Right lung (tissue), 10 donors: ENCODE measurements at places on chromosomes 4 and X. TPM values are rescaled to one million over a fixed set of nuclear protein-coding genes. Genes with fewer than 3 reads are reported as not detected.

The HMGB3 gene
- 108 TPM for polyA plus RNA-seq

The POU3F4 gene
- not detected for polyA plus RNA-seq

GRCh38 chrX:11864171-11864570, 106.1 kb downstream of the MSL3 start:
- no peak for DNase-seq

- DNase-seq = no peak
Measured at GRCh38 chr4:13484749-13485221, 645 bp upstream of the RAB28 start.

The IL2RG gene
- 2.8 TPM for polyA plus RNA-seq

DNA sequence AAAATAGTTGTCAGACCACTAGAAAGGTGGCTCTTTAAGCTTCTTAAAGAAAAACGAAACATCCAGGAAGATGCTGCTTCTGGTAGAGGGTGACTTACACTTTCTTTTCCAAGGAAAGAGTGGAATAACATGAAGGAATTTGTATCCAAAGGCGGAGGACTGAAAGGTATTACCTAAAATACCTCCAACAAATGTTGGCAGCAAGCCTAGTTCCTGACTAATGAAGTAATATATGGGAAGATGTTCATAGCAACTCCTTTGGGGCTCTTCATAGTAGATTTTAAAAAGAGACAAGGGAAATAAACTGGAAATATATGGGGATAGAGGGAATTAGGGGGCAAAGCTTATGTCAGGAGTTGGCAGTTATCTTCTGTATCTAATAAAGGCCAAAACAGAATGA, 116.2 kb downstream of the AASDH start:
- no peak for DNase-seq

DNA sequence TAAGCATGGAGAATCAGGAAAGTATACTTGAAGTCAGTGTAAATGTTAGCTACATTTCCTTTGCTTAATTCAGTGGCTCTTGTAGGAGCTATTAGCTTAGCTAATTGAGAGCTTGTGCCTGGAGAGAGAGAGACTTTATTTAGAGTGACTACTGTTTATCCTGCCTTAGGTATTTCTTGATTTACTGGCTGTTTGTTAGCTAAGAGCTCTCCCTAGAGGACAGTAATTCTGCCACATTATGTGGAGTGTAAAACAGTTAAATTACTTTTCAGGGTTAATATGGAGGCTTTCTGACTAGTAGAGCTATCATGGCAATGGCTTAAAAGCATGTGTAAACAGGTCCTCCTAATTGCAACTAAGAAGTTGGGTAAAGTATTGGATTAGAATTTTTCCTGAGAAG, 306.5 kb upstream of the TECRL start:
- no peak for DNase-seq

The PITX2 gene
- polyA plus RNA-seq = not detected

DNA sequence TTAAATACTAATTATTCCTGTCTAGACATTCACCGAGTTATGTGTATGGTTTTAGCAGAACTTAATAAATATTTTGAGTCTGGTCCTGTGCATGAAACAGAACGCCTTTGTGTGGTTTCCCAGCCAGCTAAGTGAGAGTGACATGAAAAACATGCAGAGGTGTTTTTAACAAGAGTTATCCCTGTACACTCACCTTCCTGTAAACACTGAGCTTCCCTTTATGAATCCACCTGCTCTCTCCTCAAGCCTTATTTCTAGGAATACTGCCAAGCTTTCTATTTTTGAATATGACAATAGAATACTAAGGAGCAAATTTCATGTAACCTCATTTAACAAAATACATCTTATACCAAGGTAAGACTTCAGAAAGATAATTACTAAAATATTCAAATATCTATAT, 270.3 kb upstream of the CTSO start:
- no peak for DNase-seq

DNA sequence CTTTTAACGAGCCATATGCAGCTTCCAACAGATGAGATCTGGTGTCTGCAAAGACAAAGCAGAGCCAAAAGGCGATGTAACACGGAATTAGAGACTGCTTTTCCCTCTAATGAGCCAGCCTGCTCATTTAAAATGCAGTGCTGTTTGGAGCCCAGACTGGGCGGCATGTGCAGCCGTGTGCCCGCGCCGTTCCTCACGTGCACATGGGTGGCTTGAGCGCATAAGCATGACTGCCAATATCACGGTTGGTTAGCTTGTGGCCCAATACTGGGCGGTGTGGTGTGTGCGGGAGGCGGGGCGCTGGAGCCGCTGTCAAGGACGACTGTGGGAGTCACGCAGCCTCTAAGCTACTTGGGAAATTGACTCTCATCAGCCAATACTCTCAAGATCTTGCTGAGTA, 87.0 kb upstream of the SCOC start:
- no peak for DNase-seq

DNA sequence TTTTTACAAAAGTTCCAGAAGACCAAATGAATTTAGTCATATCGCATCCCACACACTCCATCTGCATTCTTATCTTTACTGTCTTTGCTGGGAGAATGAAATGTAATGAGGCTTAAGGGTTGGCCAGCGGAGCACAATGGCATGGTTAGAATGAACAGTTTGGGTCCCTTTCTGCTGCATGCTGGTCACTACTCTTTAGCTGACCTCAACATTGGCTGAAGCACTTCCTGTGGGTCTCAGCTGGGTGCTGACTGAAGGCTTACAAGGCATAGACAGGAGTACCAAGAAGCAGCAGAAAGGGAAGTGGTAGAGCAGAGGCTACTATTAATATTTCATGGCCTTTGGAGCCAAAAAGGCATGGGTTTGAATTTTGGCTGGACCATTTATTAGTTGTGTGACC, 159.4 kb upstream of the GPC4 start:
- no peak for DNase-seq

DNA sequence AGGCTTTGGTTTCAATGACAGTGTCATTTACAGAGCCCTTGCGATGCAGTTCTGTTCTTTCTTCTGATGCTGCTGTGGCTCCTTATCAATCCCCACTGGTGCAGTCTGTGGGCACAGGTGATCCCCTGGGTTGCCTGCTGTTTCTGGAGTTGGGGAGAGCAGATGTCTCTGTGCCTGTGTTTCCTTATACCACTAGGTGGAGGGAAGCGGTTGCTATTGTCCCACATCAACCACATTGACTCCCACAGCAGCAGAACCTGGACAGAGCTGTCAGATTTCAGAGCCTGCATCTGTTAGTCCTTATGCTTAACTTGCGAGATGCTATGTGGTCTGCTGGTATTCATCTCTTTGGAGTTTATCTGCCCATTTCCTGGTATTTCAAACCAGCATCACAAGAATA, 57.7 kb downstream of the NEIL3 start:
- DNase-seq = no peak

DNA sequence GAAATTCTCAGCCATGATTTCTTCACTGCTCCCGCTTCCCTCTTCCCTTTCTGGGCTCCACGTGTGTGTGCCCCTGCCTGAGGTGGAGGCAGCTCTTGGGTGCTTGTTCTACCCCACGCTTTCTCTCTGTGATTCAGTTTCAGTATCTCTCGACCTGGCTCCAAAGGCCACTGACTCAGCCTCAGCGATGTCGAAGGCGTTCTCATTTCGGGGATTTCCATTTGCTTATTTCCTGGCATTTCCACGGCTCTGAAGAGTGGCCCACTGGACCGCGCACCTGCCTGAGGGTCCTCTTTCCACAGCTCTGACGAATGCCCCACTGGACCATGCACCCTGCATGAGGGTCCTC, 52.4 kb downstream of the GAK start:
- DNase-seq = no peak

The CCNB3 gene
- 1.0 TPM for polyA plus RNA-seq

The PI4K2B gene
- polyA plus RNA-seq = 24.3 TPM

DNA sequence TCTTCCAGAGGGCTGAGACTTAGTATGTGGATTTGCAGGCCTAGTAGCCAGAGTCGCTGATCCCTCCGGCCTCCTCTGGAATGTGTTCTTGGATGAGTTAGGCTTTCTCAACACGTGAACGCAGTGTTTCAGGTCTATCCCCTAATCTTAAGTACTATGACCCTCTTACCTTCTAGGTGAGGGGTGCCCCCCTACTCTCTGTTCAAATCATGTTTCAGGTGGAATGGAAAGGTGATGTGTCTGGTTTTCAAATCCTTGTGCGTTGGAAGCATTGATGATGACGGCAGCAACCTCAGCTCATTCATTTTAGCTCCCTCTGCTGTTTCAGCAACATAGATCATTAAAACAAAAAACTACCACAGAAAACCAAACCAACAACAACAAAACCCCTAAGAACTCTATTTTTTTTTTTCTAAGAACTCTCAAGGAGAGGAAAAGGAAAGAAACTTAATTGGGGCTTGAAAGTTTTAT, 56.4 kb downstream of the RWDD4 start:
- peak; percentile 35 for DNase-seq

DNA sequence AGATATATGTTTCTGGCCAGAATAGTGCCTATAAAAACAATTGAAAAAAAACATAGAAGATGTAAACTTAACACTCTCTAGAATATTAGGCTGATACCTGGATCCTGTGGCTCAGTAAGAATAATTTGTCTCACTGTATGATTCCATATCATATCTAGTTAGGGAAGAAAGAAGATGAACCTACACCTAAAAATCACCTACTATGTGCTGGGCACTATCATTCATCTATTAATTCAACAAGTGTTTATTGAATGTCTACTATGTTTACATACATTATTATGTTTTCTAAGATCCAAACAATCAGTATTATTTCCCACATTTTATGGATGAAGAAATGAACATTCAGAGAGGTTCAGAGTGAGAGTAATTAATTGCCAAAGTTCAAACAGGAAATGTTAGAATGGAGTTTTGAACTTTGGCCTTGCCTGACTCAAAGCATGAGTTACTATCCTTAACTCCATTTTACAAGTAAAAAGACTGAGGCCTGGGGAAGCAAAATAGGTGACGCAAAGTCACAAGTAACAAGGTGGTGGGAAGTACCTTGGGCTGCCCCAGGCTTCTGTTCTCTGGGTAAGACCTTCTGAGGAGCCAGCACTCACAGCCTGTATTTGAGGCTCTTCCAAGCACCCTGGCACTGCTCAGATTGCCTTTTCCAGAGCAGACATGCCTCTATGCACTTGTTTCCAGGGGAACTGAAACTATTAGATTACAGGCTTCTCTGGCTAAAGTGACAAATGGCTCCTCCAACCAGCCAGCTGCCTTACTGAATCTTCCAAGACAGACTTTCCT, 111.1 kb upstream of the ACSL4 start:
- no peak for DNase-seq

The NKAP gene
- polyA plus RNA-seq = 15.8 TPM

The SSX2 gene
- polyA plus RNA-seq = not detected

DNA sequence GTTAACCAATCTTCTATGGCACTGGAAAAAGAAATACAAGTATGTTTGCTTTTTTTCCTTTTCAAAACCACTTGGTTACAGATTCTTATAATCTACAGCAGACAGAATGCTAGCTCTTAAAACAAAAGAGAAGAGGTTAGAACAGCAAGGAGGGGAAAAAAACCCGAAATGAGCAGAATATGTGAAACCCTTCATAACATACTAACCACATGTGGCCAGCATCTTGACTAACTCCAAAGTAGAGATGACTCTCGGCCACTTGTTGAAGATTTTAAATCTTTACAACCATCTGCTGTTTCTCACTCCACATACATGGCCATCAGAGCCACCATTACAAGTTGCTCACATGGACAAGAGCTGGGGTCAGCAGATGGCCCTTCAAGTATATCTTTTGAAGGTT, 100.3 kb downstream of the PAPSS1 start:
- DNase-seq = no peak

The SOWAHD gene
- 0.56 TPM for polyA plus RNA-seq

- DNase-seq = no peak
Measured at GRCh38 chr4:159549098-159549518, 446.2 kb downstream of the RAPGEF2 start.

The PLXNA3 gene
- 54.5 TPM for polyA plus RNA-seq

- DNase-seq = no peak
Measured at GRCh38 chr4:100166297-100167039, 23.8 kb downstream of the DDIT4L start.

GRCh38 chrX:140389331-140389730, 115.5 kb downstream of the SOX3 start:
- no peak for DNase-seq

DNA sequence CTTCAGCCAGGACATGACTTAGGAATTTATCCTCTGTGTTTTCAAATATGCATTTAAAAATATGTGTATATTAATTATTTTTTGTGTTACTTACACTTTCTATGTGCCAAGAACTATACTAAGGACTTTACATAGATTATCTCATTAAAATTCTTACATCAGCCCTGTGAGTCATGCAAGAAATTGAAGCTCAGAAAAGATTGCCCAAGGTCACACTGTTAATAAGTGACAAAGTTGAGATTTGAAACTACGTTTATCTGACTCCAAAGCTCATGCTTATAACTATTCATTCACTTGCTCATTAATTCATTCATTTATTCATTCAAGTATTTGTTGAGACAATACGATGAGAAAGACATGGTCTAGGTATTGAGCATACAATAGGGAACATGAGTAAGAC, 62.9 kb upstream of the CHRDL1 start:
- DNase-seq = no peak

The FAM241A gene
- 2.3 TPM for polyA plus RNA-seq

The NPY1R gene
- polyA plus RNA-seq = 0.46 TPM

The MTTP gene
- polyA plus RNA-seq = 0.44 TPM

The CYLC1 gene
- not detected for polyA plus RNA-seq

DNA sequence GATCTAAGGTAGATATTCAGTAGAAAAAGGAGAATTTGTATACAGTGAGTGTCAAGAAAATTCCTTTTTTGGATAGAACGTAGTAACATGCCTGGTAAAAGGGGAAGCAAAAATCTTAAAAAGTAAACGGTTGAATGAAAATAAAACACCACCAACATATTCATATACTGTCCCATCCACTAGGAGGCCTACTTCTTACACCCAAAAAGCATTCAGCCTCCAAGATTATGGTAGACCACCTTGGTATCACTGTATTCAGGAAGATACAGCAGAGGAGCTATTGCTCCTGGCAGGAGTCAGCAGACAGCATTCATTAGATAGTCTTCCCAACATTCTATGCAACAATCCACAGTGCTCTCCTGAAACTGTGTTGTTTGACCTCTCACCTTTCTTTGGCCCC, 274.6 kb upstream of the MAGEB2 start:
- DNase-seq = no peak

- DNase-seq = no peak
Measured at GRCh38 chr4:129966175-129966574, 870.2 kb downstream of the C4orf33 start.

The CT45A2 gene
- polyA plus RNA-seq = 12.3 TPM

DNA sequence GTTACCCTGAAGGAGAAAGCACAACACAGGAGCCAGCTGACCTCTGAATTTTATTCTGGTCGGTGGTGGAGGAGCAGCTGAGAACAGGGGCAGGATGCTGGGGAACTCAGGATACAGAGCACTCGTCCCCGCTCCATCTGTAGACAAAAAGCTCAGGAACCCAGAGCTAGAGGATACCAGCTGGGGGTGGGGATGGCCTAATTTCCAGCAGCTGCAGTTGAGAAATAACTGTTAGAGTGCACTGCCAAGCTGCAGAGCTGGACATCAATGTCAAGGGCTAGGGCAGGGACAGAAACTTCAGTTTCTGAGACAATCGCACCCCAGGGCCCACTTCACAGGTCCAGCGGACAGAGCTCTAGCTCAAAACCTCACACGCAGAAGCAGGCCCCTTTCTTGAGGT, 122.1 kb upstream of the GUCY1A1 start:
- no peak for DNase-seq

The PTPN13 gene
- polyA plus RNA-seq = 150 TPM
